ENCODE measurements at places on chromosomes 4 and X.

DNA sequence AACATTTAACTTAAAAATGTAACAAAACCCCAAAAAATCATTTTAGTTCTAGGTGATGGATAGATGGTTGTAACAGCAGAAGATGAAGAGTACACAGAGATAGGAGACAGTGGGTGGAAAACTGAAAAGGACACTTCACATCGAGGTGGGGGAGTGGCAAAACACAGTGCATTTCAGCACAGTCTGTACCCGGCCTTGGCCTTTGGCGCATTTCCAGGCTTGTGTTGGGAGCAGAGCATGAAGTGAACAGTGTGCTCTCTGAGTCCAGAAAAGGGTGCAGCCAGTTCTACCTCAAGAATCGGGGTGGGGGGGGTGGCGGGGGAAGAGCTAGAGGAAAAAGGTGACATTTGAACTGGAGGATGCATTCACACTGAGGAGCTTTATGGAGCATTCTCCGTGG, 4.3 kb downstream of the TSPYL2 start:
- DNase-seq, result peak; percentile 75

- DNase-seq, result no peak
Measured at GRCh38 chr4:180635281-180635680, 1607.9 kb upstream of the TENM3 start.

DNA sequence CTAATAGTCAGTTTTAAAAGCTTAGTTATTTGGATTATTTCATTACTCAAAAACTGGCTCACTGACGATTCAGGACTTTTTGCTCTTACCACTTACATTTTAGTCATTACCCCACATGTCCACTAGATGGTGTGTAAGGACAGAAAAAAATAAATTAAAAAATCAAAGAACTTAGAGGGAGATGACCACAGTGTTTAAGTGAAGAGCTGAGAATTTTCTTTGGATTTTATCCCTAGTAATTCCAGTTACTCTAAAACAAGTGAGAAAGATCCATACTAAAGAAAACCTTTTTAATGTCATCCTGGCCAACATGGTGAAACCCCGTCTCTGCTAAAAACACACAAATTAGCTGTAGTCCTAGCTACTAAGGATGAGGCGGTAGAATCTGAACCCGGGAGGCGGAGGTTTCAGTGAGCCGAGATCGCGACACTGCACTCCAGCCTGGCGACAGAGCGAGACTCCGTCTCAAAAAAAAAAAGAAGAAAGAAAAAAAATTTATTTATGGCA, 26.4 kb upstream of the TMPRSS11B start:
- no peak for DNase-seq

GRCh38 chr4:67892905-67893304, 9.1 kb upstream of the TMPRSS11D start:
- no peak for DNase-seq

DNA sequence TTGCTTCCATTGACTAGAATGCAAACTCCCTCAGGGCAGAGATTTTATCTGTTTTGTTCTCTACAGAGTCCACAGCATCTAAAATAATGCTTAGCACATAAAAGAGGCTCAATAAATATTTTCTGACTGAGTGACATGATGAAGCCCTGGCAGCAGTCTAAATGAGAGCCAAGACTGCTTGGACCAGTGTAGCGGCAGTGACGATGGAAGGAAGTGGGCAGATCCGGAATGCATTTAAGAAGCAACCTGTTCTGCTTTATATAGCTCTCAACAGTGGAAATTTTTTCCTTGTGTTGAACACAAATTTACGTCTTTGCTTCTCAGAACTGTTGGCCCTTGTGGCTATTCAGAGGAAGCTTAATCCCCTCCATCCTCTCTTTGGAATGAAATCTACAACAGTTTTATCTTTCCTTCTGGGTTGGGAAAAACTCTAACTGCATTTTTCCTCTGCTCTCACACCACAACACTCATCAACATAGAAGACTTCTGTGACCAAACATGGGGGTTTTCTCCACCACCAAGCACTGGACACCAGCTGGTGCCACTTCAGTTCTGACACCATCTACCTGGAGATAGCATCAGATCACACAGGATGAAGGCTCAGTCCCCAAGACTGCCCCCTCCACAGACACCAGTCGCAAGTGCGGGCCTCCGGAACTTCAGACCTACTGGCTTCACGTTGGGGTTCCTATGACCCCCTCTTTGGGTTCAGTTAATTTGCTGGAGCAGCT, 7.0 kb upstream of the BEND4 start:
- no peak for DNase-seq

DNA sequence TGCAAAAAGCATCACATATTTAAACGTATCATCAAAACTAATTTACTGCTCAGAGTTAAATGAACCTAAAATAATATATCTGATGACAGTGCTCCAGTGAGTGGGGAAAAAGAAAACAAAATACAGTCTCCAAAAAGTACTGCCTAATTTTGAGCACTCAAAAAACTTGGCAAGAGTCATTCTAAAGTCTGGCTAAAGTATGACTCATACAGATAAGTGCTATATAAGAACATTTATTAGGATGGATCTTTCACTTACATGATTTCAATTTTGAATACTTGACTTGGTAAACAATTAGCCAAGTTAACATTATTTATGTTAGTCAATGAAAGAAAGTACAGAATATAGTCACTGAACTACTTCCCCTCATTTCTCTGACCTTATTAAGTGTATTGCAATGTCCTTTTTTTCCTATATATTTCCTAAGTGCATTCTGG, 27.2 kb downstream of the FBXO8 start:
- no peak for DNase-seq

Measured in sciatic nerve (tissue), 2 donors.